ENCODE measurements at places on chromosomes 6 and 20. TPM values are rescaled to one million over a fixed set of nuclear protein-coding genes. Genes with fewer than 3 reads are reported as not detected.

- peak; percentile 55 for DNase-seq
- no peak overlapping the region for H3K4me3 ChIP-seq
Observed at GRCh38 chr6:14671261-14671681, 553.7 kb downstream of the CD83 start.

DNA sequence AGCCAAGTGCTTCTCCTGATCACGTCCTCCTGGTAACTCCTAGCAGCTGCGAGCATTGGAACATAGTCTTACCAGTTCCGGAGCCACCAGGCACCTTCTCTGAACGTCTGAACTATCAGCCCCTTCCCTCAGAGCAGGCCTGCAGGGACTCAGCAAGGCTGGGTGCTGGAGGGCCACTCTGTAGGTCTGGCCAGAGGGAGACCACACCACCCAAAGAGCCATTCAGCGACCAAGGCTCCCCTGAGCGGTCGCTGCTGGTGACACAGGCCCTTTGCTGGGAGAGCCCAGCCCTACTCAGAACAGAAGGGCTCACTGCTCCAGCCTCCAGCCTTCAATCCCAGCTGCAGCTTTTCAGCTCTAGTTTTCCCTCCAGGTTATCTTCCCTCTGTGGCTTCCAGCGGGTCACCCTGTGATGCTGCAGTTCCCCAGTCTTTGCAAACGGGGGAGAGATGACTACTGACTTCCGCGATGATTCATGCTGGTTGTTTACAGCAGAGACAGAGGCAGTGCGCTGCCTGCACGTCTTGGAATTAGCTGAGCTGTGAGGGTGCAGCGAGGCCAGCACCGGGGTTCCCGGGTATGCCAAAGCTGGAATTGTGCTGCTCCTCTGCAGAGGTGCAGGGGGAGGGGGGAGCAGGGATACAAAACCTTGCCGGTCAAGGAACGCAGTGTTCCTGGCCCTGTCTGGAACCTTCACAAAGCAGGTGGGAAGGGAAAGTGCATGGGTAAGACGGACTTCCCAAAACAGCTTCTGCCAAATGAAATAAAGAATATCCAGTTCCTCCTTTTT is 161.4 kb downstream of the LY86 start:
- no peaks in the 10 kb centered on the region for H3K36me3 ChIP-seq
- no peaks in the 10 kb centered on the region for H3K27me3 ChIP-seq
- H3K4me3 ChIP-seq: peak overlapping the region; percentile 0
- peak overlapping the region; percentile 95 for H3K27ac ChIP-seq
- H3K4me1 ChIP-seq: peaks cover 63% of the 10 kb centered on the region

- H3K4me1 ChIP-seq: no peaks in the 10 kb centered on the region
- no peaks in the 10 kb centered on the region for H3K36me3 ChIP-seq
- no peak for DNase-seq
- H3K27me3 ChIP-seq: peaks cover 22% of the 10 kb centered on the region
- H3K27ac ChIP-seq: no peak overlapping the region
Observed at GRCh38 chr6:101386982-101387381, 6.5 kb upstream of the GRIK2 start.

FOXC1 gene
- total RNA-seq: 7.1 TPM

DNA sequence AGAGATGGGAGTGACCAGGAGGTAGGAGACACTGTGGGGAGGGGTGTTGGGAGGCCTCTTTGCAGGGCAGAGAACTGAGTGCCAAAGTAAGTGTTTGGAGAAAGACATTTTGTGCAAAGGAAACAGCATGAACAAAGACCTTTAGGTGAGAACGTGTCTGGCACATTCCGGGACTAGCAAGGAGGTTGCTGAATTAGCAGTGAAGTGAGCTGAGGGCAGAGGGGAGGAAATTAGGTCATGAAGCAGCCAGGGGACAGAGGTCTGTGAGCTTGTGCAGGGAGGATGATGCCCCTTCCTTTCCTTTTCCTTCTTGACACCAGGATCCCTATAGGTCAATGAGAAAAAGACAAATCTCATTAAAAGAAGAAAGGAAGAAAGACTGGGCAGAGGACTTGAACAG is 21.4 kb upstream of the AHCY start:
- no peak overlapping the region for H3K27ac ChIP-seq
- H3K27me3 ChIP-seq: peaks cover 4% of the 10 kb centered on the region
- DNase-seq: no peak
- H3K4me1 ChIP-seq: peaks cover 4% of the 10 kb centered on the region
- H3K36me3 ChIP-seq: no peaks in the 10 kb centered on the region

DNA sequence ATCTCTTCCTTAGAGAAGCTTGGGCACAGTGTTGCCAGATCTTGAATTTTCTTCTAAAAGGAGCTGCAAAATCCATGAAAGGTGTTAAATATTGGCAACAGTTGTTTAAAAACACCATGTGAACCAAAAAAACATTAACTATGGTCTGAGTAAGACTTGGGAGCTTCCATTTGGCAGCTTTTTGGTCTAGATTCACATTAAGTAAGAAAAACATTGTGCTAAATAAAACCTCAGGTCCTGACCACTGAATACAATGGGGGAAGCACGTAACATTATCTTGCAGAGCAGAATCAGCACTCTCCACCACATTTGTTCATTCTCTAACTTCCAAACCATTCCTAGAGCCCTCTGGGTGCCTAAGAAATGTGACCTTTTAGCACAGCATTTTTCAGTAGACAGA is 437.6 kb upstream of the PLCB4 start:
- H3K4me3 ChIP-seq: no peak overlapping the region
- H3K27me3 ChIP-seq: no peaks in the 10 kb centered on the region
- no peak overlapping the region for H3K27ac ChIP-seq
- no peaks in the 10 kb centered on the region for H3K36me3 ChIP-seq

TMEM14C gene
- total RNA-seq: 132 TPM

DNA sequence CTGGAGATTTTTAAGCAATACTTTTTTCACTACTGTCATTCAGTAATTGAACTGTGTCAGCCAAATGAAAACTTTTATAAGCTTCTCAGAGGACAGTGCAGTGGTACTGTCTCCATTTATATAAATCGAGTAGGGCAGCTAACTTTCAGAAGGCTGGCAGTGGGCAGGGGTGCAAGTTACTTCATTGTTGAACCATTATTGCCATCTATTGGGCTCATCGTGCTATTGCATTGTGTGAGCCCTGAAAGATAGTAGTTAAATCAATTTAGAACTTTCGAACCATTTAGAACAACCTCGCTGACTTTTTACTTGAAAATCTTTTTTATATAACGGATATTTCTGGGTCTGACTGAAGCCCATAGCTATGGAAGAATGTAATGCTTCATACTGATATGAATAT is 347.8 kb upstream of the PLCB4 start:
- no peaks in the 10 kb centered on the region for H3K27me3 ChIP-seq
- no peak overlapping the region for H3K27ac ChIP-seq
- H3K4me3 ChIP-seq: no peak overlapping the region
- DNase-seq: peak; percentile 15

EPB41L2 gene
- total RNA-seq: 70.8 TPM

GJA10 gene
- total RNA-seq: not detected

GRCh38 chr6:159758031-159759001 is 3.5 kb upstream of the ACAT2 start:
- H3K27ac ChIP-seq: no peak overlapping the region
- H3K36me3 ChIP-seq: peaks cover 50% of the 10 kb centered on the region
- DNase-seq: no peak

GRCh38 chr6:82144852-82145340 is 102.6 kb downstream of the IBTK start:
- peak overlapping the region; percentile 40 for H3K4me3 ChIP-seq
- H3K4me1 ChIP-seq: peaks cover 34% of the 10 kb centered on the region
- H3K27me3 ChIP-seq: no peaks in the 10 kb centered on the region
- DNase-seq: peak; percentile 56

DNA sequence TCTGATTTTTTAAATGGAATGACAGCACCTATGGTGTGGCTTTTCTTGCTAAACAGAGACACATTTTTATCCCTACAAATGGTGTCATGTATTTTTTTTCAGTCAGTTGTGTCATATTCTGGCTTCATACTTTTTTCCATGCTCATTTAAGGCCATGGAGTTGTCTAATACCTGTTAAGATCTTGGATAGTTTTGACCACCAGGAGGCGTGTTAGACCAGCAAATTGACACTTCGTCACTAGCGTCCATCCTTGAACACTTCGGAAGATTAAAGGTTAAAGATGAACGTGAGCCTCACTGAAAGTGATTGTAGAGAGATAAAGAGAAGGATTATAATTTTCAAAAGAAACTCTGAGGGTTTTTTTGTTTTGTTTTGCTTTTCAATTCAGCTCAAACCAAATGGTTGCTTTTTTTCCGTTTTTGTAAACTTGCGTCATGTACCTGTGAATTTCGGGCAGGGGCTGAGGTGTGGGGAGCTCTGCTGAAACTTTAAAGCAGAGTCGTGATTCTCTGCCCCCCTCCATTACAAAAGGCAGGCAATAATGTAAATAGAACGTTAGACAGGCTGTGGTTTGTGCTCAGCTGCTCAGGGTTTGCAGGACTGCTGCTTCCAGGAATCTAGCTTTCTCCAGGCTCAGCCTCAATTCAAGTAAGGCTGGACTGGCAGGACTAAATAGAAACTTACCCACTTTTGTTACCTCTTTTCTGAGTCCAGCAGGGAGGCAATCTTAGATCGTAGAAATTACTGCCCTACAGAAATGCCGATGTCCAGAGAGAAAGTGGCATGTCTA is 245.1 kb downstream of the FOXA2 start:
- DNase-seq: no peak
- no peaks in the 10 kb centered on the region for H3K36me3 ChIP-seq
- no peak overlapping the region for H3K27ac ChIP-seq
- H3K4me3 ChIP-seq: no peak overlapping the region

All from left ventricle myocardium inferior (tissue), 1 donor.